ENCODE measurements at places on chromosomes 4 and X.

DNA sequence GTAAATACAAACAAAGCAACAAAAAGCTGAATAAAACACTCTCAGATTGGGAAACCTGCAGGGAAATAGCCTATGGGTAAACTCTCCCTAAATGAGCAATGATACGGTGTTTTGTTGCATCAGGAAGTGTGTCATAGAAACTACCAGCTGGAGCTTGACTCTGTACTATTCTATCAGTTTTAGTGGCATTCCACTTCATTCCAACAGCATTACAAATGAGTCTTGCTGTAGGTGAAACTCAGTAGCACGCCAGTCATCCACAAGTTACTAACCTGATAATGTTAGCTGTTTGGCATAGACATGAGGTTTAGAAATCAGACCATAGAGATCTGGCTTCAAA is 24.9 kb downstream of the FGFBP1 start:
- DNase-seq, result no peak

GRCh38 chr4:142567199-142567598 is 278.9 kb downstream of the INPP4B start:
- DNase-seq, result peak; percentile 43

- no peak for DNase-seq
Observed at GRCh38 chr4:113749178-113749577, 12.4 kb downstream of the CAMK2D start.

DNA sequence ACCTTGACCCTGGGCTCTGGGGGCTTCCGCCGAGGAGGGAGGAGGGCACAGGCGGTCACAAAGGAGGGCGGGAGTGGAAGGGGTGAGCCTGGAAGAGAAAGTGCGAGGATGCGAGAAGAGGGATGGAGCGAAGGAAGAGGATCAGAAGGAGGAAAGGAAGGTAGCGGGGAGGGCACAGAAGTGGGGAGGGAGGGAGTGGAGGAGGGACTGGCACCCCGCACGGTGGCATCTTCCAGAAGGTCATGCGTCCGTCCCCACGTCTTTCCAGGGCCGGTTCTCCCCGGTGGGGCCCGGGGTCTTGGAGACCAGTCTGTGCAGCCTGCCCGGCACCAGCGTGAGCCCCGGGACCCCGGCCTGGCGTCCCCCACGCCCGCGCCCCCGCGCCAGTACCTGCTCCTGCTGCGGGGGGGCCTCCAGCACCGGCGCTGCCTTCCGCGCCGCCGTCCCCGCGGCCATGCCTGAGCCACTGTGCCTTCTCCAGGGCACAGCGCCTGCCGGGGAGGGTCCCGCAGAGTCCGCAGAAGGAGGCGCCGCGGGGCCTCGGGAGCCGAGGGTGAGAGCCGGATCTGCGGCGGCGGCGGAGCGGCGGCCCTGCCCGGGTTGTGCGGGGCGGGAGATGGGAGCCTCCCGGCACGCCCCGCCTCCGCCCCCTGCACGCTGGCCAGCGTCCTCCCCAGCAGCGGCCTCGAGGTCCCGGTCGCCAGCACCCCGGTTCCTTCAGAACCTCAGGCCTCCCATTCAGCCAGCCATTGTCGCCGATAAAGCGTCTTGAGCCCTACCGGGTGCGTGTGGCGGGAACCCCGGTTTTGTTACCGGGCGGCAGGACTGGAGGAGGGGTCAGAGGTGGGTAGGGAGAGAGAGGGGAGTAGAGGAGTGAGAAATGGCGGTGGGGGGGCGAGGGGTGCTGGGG is at the start of gene RNF175:
RNF175 (minus strand) TSS at position 618 of the 910 bp plus-strand sequence; CDS start at position 456, 162 bp downstream.
- no peak for DNase-seq

DNA sequence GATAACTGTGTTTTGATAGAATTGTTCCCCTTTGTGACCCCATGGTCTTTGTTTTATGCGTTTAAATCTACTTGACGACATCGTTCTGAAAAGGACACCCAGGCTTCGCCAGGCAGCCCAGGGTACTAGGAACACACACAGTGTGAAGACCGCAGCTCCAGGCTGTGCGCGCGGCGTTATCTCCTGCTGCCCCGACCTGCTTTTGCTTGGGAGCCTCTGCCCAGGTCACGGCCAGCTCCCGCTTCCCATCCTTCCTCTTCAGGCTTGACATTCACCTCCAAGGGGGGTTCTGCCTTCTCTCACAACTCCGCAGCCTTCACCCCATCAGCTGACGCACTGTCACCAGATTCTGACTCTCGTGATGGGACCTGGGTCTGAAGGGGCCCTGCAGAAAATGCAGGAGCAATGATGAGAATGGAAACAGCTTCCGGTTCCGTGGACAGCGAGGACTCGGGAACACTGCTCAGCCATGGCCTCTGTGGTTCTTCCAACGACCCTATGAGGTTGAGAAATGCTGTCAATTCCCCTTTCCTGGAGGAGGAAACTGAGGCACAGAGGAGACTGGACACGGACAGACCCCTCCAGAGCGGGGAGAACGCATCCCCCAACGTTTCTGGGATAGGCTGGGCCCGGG is 536 bp upstream of the HTRA3 start:
- no peak for DNase-seq
